ENCODE measurements at places on chromosomes 3 and 15.
A peak's percentile ranks its signal among the peaks of the same experiment; 100 is the strongest.

GRCh38 chr3:98734735-98735134, 28.4 kb upstream of the ST3GAL6 start:
- no peak for DNase-seq

DNA sequence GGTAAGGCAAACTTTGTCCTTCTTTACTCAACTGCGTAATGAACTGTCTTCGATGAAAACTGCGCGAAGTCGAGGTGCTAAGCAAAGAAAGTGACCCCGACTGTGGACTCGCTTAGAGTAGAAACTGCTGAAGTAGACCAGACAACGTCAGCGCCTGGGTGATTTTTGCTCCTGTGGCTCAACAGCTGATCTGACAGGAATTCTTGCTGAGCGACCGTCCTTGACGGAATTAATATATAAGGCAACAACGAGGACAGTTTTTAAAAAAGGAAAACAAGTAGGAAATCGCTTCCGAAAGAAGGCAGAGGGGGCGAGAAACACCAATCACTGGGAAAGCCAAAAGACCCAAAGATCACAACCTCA, 541 bp downstream of the RPS27L start:
- peak; percentile 18 for DNase-seq

GRCh38 chr3:79263423-79263822, 504.4 kb downstream of the ROBO1 start:
- DNase-seq, result no peak

- DNase-seq, result no peak
These were observed 41.7 kb downstream of the KIF15 start for GRCh38 chr3:44803298-44803697.

GRCh38 chr3:133924041-133924440, 28.4 kb upstream of the RAB6B start:
- no peak for DNase-seq

DNA sequence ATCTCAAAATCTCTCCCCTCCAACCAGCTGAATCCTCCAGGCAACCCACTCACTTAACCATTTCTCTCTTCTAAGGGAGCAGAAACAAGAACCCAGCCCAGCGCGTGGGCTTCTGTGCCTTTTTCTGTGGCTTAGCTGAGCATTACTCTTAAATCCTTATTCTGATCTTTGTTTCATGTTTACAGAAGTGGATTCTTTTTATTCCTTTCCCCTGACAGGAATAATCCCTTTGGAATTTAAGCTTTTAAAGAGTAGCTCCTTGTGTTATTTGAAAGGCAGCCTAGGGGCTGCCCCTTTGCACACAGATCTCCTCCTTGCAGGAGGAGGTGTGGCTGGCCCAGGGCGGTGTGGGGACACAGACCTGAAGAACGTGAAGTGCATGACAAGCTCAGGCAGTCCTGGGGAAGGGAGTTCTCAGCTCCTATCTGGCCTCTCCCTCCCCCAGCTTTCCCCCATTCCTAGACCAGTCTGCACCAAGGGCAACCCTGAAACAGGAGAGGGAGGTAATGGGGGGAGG, 77.1 kb upstream of the UBE2E1 start:
- no peak for DNase-seq

GRCh38 chr3:99418709-99419108, 219.7 kb upstream of the COL8A1 start:
- DNase-seq, result no peak

DNA sequence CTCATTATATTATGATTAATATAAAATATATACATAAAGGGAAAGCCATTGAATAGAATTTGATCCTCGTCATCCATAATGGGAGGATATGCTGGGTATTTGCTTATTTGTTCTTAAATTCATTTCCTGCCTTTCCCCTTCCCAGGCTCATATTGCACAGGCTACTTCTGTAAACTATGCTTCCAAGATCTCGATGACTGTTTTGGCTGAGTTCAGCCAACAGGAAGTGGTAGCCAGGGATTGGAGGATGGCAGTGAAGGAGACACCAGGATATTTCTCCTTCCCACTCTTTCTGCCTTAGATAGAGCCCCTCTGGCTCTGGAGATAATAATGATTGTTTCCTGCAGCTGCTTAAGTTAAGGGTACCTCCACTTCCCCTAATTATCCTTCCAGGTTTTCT, 44.3 kb upstream of the DYNC1LI1 start:
- DNase-seq, result no peak

DNA sequence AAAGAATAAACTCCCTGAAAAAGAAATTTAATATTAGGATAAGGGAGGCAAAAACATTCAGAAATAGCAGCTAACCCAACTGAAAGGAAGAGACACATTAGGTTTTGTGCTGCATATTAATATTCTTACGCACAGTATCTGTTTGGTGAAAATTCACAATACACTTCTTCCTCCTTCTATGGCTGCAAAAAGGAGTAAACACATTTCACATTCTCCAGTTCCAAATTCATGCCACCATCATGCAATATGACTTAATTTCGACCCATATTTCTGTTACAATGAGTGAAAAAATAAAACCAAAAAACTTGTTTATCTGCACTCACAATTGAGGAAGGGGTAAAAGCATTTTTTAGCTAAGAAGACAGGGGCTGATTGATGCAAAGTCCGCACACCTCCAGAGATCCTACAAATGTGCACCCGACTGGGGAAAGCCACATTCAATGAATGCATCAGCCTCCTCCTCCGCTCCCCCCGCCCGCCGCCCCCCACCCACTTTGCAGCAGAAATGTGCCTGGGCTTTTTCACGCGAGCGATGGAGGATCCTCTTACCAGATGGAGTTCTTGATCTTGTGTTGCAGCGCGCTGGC, 1.0 kb downstream of the RFX7 start:
- DNase-seq, result no peak

DNA sequence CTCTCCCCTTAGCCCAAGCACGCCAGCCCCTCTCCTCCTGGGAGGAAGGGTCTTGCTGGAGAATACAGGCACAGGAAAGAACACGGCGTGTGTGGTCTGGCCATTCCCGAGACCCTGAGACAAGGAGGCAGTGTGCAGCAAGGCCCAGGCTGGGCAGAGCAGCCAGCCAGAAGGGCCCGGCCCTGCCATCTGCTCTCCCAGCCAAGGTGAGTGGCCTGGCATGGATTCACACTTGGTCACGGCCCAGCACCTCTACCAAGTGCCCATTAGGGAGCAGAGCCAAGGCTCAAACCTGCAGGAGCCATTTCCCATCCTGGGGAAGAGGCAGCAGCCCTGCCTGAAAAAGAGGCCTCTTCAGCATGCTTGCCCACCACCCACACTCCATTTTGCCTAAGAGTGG, 28.6 kb downstream of the MEGF11 start:
- no peak for DNase-seq

DNA sequence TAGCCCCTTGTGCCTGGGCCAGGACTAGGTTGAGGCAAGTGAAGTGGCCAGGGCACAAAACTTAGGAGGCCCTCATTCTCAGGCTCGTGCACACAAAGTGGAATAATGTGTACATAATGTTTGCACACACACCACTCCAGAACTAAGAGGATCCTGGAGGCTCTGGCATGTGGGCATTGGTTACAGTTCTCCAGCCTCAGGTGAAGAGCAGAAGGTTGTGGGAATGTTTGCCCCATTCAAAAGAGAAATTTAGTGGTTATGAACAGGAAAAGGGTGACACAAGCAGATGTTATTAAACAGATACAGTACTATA, 31.3 kb downstream of the ASB7 start:
- no peak for DNase-seq

DNA sequence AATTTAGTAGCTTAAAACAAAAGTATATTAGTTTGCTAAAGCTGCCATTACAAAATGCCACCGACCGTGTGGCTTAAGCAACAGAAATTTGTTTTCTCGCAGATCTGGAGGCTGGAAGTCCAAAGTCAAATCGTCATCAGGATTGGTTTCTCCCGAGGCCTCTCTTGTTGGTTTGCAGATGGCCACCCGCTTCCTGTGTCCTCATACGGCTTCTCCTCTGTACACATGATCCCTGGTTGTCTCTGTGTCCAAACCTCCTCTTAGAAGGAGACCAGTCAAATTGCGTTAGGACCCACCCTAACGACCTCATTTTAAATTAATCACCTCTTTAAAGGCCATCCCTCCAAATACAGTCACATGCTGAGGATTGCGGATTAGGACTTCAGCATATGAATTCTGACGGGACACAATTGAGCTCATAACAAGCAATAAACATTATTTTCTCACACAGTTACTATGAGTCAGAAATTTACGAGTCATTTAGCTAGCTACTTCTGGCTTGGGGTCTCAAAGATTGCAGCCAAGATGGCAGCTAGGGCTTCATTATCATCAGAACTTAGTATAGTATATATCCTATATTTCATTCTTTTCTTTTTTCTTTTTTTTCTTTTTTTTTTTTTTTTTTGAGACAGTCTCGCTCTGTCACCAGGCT, 58.4 kb downstream of the RPL39L start:
- no peak for DNase-seq

DNA sequence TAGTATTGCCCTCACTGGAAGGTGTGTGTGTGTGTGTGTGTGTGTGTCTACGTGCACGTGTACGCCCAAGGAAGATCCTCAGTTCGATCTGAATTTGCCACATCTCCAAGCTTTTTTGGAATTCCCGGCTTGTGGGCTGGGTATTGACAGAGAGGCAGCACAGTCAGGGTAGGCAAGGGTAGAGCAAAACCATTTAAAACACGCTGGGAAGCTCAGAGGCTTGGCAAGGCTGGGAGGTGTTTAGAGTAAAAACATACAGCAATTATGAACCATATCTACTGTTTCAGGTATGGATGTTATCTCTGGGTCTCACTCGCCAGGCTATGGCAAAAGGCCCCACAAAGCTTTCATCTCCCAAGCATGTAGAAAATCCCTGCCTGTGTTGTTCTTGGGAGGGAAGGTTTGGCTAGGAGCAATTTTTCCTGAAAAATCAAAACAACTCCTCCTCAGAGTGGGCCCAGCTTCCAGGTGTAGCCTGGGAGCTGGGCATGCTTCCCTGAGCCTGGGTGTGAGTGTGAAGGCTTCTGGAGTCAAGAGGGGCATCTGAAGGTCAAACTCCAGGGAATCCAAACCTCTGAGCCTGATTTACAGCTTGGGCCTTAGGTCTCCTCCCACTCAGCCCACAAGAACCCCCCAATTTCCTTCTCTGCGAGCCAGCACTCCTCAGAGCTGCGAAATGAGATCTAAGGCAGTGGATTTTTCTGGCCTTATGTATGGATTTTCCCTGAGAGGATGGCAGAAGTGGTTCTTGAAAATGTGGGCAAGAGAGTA, 244.8 kb upstream of the TPRG1 start:
- DNase-seq, result no peak

DNA sequence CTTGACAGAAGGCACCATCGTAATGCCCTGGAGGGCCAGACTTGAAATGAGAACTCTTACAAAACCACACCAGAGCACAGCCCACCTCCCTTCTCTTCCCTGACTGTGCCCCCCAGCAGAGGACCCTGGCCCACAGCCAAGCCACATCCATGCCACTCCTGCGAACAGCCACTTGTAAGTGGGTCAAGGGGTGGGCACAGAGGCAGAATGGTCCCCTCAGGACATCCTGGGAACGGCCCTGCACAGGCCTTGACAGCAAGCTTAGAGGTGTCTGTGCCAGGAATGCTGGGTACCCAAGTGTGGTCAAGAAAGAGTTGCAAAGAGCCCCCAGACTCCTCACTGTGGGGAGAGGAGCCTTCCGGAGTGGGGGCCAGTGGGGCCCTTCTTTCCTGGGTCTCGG, 33.3 kb downstream of the HCN4 start:
- DNase-seq, result no peak

GRCh38 chr3:8752832-8753231, 16.6 kb downstream of the OXTR start:
- DNase-seq, result no peak

- DNase-seq, result no peak
These were observed 196.0 kb downstream of the NSUN3 start for GRCh38 chr3:94258851-94259250.

DNA sequence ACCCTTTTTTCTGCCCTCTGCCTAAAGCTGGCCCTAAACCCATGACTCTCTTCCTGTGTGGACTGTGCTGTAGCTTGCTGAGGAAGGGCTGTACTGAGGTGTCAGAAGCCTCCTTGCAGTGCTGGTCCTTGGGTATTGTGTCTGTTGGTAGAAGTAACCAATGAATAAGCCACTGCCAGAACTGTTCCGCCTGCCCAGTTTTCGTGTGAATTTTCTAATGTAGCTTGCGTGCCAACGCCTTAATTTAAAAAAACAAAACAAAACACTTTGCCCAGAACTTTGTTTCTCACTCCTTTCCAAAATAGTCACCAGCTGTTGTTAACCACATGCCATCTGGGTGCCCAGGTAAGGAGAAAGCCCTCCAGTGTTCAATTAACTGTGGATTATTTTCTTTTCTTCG, 101.9 kb downstream of the KLHL25 start:
- DNase-seq, result peak; percentile 83

DNA sequence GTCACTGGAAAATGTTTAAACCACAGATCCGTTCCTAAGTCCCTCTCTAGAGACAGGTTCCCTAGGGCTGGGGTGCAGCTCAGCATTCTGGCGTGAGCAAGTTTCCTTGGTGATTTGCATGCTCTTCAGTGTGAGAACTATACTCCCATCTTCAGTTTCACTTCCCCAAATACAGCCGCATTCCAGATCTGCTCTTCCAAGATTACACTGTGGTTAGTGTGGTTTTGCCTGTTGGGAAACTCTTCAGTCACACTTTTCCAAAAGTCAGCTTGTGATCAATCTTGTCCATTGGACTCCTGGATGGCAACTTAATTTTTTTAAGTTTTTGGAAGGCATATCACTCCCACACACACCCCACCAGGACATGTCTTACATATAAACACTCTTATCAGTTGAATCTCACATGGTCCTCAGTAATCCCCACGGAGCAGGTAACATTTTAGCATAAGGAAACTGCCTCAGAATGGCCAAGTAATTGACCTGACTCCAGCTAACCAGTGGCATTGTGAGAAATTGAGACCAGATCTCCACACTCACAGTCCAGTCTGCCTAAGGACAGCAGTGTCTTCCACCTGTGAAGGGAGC, 33.5 kb upstream of the PTPN23 start:
- no peak for DNase-seq

DNA sequence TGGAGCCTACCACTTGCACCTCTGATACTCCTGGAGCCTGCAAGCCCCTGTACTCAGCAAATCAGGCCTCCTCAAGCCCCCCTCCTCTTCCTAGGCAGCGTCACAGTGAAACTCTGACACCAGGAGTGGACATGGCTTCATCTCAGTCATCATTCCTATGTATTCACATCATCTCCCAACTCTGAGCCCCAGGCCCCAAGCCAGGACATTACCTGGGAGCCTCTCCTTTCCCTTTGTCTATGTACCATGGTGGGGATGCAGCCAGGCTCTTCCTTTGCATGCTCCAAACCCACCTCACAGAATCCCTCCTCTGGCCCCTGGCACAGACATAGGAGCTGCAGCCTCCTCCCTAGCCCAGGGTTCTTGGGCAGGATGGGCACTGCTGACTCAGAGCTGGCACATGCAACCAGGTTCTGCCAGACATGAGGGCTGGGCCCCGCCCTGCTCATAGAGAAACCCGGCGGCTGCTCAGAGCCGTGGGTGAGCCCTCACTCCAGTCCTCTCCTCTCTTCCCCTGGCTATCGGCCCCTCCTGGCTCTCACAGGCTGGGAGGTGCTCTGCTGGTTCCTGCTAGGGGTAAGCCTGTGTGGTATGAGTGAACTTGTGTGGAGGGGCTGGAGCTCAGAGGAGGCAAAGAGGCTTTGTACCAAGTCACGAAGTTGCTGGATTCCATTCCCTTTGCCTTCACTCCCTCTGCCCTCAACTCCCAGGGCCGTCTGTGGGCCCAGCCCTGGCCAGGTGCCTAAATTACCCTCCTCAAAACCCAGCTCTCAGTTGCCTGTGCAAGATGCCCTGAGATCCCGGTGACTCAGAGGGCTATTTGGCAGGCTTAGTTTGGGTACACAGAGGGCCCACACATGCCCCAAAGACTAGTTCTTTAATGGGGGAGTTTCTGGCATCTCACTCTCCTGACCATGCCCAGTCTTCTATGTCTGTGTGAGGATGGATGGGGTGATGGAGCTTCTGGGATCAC, 1.9 kb upstream of the PLCD1 start:
- DNase-seq, result peak; percentile 49

GRCh38 chr3:87354398-87354797, 78.0 kb upstream of the POU1F1 start:
- no peak for DNase-seq
